ENCODE measurements at places on chromosomes 13 and 19.

DNA sequence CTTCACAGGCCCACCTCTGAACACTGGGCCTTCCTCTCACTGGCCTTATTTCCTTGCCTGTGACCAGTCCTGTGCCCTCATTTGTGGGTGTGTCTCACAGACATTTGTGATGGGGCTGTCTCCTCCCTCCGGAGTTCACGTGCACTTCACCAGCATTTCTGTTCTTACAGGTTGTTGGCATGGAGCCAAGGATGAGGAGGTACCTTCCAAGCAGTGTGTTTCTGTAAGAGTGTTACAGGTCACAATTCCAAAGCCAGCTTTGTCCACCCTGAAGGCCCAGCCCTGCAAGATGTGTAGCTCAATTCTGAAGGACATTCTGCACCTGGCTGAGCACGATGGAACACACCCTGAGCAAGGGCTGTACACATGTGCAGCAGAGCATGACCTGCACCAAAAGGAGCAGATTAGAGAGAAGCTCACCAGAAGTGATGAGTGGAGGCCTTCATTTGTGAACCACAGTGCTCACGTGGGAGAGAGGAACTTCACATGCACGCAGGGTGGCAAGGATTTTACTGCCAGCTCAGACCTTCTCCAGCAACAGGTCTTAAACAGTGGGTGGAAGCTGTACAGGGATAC is 8.1 kb downstream of the ZNF749 start:
- DNase-seq = no peak

- DNase-seq = no peak
These were observed 192.6 kb downstream of the MAB21L1 start for GRCh38 chr13:35283856-35284255.

GRCh38 chr13:102904408-102904862 is 58.6 kb downstream of the ERCC5 start:
- DNase-seq = no peak

GRCh38 chr19:1041272-1041834 is 1.4 kb downstream of the ABCA7 start:
- no peak for DNase-seq

DNA sequence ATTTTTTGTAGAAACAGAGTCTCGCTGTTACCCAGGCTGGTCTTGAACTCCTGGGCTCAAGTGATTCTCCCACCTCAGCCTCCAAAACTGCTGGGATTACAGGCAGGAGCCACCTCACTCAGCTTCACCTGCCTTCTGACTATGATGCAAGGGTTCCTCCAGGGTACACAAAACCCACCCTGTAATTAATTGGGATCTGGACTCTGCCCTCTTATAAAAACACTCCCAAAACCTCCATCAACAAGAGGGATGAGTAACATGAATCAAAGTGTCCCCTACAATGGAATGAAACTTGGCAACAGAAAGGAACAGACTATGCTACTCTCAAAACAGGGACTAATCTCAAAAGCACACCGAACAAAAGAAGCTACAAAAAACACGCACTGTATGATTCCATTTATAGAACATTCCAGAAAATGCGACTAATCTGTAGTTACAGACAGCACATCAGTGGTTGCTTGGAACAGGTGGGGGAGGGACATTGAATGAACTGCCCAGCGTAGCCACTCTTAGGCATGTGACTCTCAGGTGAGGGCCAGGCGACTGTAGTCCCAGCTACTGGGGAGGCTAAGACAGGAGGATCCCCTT is 3.2 kb upstream of the PRR36 start:
- DNase-seq = no peak

GRCh38 chr13:106381091-106381490 is 154.4 kb downstream of the EFNB2 start:
- DNase-seq = no peak

DNA sequence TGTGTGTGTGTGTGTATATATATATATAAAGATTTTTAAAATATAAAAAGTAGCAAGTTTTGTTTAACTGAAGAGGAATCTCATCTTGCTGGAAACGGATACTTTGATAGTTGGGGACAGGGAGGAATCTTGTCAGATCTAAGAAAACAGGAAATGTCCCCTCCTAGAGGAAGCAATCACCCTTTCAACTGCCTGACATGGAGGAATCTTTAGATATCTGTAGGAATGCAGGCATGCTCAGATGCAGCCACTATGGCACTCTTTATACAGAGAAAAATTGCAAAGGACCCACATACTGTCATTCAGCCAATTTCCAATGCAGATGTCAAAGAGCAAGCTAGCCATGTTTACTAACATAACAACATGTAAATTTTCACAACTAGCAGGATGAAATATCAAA is 38.8 kb downstream of the ZNF611 start:
- DNase-seq = no peak

DNA sequence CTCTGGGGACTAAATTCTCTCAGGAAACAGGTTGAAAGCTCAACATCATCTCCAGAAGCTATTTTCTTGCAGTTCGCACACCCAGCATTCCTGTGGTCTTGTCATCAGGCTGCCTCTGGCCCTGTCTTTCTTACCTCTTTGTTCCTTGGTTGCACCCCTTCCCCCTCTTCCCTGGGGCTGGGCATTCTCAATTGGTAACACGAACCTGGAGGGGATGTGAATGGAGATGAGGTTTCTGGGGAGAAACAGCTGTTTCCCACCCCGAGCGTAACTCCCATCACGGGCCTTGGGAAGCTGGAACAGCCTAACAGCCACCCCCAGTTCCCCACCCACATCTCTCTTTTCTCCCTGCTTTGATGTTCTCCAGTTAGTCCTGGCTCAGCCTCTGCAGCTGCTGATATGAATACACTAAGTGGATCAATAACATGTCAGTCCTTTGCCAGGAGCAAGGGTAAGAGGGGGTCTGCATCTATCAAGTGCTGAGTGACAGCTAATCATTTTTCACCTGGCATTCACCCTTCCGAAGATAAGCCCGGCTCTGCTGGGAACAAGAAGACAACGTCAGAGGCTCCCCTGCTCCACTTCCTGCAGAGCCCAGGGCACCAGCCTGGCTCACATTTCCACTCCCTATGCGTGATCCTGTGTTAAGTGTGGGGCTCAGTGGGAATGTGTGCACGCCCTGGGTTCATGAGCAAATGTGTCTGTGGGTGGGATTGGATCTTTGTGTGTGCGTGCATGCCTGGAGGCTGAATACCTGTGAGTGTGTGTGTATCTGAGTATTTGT is 74.0 kb upstream of the KCTD15 start:
- DNase-seq = peak; percentile 54

- no peak for DNase-seq
These were observed 19.7 kb upstream of the RNF17 start for GRCh38 chr13:24744247-24744646.

GRCh38 chr19:4712771-4713170 is 10.9 kb downstream of the DPP9 start:
- DNase-seq = no peak

GRCh38 chr19:21028969-21029268 is 8.5 kb downstream of the ZNF430 start:
- no peak for DNase-seq

DNA sequence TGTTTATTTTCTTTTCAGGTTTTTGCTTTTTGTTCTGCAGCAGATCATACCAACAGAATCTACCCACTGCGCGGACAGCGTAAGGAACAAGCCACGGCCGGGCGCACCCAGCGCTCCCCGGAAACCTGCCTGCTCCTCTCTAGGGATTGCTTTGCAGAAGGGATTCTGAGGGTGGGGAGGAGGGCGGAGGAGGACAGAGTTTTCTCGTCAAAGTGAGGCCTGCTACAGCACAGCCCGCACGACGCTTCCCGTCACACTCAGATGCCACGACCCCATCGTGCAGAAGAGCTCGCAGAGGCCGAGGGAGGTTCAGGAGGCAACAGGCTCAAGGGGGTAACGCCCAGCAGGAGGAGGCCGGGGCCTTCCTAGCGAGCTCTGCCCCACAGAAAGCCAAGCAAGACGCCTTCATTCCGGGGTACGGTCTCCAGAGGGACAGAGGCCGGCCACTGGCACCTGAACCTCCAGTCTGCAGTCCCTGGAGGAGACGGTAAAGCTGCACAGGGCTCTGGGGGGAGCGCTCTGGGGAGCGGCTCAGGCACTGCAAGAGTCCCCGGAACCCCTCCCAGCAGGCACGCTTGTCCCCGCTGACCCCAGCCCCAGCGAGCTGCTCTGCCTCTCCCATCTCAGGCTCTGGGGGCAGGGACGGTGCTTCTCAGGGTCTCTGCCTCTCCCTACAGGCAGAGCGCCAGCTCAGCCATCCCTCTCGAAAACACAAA is 6.9 kb downstream of the REXO1 start:
- no peak for DNase-seq

DNA sequence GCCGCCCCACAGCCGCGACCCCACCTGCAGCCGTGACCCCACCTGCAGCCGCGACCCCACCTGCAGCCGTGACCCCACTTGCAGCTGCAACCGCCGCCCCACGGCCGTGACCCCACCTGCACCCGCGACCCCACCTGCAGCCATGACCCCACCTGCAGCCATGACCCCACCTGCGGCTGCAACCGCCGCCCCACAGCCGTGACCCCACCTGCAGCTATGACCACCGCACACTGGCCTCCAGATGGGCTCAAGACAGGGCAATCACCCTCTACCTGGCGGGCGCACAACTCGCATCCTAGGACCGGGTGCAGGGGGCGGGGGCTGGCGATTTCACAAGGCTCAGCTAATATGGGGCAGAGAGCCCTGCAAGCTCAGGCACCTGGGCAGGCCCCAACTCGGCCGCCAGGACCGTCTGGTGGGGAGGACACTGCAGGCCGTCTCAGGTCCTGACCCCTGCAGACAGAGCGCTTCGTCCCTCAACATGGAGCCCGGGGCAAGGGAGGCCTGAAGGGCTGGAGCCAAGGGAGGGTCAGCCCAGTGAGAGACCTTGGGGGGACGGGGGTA is 15.1 kb downstream of the SBNO2 start:
- no peak for DNase-seq

GRCh38 chr19:913080-913748 is at the start of gene R3HDM4:
R3HDM4 (minus strand) TSS chr19:913219; CDS start chr19:913157, 62 bp downstream.
- DNase-seq = no peak

DNA sequence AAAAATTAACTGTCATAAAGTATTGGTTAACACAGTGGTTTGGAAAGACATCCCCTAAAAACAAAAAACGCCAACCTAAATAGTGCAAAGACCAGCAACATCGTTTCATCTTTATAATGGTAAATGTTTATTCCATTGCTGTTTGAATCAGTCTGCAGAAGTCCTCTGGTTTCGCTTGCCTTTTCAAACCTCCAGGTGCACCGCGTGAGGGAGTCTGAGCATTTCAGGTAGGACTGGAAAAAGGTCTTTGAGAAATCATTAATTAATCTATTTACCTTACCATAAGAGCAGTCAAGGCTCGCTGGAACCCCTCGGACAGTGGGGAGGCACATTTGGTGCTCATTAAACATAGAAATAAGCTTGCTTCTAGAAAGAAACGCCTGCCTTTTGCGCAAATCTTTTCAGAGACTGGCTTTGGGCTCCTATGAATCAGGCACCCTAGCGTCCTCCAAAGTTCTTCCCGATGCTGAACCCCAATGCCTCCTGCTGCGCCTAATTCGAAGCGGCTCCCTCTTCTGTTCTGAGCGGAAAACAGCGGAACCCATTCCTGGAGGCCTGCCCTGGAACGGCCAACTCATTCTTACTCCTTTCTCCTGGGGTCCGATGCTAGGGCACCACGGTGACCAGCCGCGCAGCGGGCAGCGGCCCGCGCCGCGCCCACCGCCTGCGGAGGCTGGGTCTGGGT is 951 bp upstream of the MTUS2 start:
- DNase-seq = no peak

- DNase-seq = no peak
These were observed 15.2 kb downstream of the HTR2A start for GRCh38 chr13:46881621-46882020.

DNA sequence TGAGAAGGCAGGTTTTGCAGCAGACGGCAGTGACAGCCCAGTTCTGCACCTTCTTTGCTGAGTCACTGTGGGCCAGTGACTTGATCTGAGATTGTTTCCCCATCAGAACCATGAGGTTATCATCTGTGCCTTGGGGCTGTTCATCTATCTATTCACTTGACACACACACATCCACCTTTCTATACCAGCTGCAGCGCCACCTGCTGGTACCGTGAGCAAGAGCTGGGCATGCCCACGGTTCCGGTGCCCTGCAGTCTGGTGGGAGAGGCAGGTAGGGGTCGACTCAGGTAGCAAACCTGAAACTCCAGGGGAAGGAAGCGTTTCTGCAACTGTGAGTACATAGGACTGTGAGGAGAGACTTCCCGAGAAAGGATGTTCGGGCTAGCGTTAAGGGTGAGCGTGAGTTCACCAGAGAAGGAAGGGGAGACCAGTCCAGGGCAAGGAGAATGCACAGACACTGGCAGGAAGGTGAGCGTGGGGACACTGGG is 7.5 kb upstream of the LIN7B start:
- DNase-seq = peak; percentile 32

GRCh38 chr19:3516675-3517207 is 10.6 kb downstream of the FZR1 start:
- no peak for DNase-seq

- DNase-seq = no peak
These were observed 270.6 kb downstream of the PCDH20 start for GRCh38 chr13:61144834-61145593.

- DNase-seq = no peak
These were observed 9.2 kb downstream of the PGPEP1 start for GRCh38 chr19:18349524-18350128.

DNA sequence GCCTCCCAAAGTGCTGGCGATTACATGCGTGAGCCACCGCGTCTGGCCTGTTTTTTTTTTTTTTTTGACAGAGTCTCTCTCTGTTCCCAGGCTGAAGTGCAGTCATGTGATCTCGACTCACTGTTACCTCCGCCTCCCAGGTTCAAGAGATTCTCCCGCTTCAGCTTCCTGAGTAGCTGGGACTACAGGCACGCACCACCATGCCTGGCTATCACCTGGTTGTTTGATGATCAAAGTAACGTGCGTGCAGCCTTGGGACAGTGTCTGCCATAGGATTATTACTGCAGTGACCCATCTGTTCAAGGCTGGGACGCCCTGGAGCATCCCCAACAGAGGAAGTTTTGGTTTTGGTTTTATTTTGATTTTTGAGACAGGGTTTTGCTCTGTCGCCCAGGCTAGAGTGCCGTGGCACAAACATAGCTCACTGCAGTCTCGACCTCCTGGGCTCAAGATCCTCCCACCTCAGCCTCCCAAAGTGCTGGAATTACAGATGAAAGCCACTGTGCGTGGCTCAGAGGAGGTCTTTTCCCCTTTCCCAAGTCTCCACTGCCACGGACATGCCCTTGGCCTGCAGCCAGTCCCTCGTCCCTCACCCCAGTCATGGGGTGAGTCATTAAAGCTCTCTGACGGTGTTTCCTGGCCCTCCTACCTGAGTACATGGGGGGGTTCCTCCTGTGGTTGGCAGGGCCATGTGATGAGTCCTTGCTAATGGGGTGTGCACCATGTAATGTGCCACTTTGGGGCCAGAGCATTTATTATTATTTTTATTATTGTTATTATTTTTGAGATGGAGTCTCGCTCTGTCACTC is 65.6 kb downstream of the IER2 start:
- DNase-seq = no peak

DNA sequence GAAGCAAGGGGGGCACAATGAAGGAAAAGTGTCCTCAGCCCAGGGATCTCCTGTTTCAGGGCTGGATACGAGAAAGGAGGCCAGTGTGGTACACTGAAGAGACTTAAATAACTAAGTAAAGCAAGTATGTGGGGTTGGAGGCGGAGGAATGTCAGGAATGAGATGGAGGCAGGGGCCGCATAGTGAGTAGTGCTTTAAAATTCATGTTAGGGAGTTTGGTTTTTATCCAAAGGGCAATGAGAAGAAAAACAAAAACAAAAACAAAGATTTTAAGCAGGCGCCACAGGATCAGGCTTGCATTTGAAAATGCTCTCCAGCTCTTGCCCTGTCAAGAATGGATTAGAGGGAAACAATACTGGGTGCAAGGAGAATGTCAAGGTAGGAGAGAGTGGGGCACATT is 273.4 kb downstream of the DCLK1 start:
- DNase-seq = no peak

All from SK-N-DZ (cell line).